Ureter (tissue), 1 donor: ENCODE measurements at places on chromosomes 2 and 18. TPM values are rescaled to one million over a fixed set of nuclear protein-coding genes. Genes with fewer than 3 reads are reported as not detected.

The CCDC148 gene
- total RNA-seq = 3.4 TPM

The RNF144A gene
- 15.2 TPM for total RNA-seq

The LYG2 gene
- not detected for total RNA-seq

The CCDC68 gene
- 16.5 TPM for total RNA-seq

The SERPINB12 gene
- total RNA-seq = not detected

The CYP1B1 gene
- total RNA-seq = 12.3 TPM

The SERPINB5 gene
- 25.7 TPM for total RNA-seq
